ENCODE measurements at places on chromosomes 5 and 9.

- no peak for DNase-seq
These were observed 184.1 kb downstream of the CCDC192 start for GRCh38 chr5:127887282-127887681.

DNA sequence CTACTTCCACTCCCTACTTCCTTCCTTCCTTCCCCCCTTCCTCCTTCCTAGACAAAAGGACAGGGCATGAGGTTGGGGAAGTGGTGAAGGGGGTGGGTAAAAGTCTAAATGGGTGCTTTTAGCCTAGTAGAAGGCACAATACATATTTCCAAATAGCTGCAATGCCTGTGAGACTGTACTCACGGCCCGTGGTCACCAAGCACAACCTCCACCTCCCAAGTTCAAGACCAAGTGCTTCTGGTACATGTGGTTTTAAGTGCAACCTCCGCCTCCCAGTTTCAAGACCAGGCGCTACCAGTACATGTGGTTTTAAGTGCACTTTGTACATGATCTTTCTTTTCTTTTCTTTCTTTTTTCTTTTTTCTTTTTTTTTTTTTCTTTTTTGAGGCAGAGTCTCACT is 14.5 kb upstream of the NTNG2 start:
- DNase-seq = no peak

GRCh38 chr9:74001382-74001781 is 495.8 kb upstream of the RORB start:
- DNase-seq = no peak

DNA sequence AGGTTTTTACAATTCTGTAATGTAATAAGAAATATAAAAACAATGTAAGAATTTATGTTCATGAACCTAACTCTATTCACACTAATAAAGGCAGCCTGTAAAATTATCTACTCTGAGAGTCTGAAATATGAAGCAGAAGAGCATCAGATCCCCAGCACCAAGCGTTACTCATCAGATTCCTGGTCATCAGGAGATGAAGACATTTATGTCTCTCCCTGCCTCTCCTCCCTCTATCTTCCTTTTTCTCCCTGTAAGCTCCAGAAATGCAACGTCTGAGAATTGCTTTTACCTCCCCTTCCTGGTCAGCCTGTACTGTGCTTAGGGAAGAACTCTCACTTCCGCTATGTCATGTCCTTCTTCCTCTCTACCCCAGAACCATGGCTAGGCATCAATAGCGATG is 114.4 kb upstream of the SLIT3 start:
- DNase-seq = no peak

DNA sequence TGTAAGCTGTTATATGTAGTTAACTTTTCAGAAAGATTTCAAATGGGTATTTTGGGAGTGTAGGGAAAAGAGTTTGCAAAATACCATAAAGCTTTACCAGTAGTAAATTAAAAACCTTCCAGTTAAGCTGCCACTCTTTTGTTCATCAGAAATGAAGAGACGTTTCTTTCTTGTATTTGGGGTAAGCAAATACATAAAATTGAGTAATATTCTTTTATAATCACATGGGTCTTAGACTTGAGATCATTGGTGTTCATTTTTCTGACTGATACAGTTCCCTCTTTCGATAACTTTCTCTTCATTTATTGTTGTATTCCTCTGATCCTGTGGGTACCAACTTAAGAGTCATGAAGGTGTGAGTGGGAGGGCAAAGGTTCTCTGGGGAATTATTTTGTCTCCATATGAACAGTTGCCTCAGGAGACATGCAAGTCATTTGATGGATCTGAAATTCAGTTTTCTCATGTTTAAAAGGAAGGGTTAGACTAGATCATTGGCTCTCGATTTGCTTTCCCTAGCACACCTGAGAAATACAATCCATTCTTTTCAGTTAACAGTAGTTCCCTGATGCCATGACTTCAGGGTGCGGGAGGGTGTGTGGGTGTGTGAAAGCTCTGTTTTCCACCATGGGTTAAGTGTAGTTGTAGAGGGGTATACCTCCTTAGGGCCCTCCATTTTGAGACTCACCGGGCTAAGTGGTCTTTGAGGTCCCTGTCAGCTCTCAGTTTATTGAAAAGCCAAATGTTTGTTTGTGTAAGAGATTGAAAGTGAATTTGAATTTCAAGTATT is 47.7 kb downstream of the CNTRL start:
- DNase-seq = no peak

GRCh38 chr5:157177953-157178352 is 2.7 kb upstream of the ITK start:
- DNase-seq = no peak

DNA sequence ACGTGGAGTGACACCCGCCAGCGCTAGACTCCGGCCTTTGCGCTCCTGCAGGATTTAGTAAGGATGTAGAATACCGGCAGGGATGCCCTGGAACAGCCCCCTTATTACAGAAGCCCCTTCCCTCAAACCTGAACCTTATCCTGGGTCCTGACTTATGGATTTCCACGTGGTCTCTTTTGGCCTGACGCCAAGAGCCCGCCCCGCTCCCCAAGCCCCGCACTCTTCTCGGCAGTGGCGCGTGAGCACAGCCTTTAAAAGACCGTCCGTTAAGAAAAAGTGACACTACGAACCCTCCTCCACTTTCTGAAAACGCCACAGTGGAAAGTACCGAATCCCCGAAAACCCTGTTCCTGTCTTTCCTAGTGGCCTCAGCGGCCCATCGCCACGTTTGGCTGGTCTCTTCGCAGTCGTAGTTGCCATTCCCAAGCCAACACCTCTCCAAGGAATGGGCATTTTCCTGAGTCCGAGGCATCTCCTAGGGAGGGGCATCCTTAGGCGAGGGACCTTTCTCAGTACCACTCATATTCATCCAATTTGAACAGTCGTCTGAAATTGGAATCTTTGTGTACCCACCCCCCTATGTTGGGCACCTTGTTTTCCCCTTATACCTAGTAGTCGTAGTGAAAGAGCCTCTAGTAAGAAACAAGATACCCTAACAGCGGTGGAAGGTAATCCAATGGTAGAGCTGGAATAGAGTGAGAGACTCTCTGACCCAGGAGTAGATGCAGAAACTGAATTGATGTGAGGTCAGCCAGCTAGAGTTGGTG is 732 bp upstream of the MCIDAS start:
- no peak for DNase-seq

DNA sequence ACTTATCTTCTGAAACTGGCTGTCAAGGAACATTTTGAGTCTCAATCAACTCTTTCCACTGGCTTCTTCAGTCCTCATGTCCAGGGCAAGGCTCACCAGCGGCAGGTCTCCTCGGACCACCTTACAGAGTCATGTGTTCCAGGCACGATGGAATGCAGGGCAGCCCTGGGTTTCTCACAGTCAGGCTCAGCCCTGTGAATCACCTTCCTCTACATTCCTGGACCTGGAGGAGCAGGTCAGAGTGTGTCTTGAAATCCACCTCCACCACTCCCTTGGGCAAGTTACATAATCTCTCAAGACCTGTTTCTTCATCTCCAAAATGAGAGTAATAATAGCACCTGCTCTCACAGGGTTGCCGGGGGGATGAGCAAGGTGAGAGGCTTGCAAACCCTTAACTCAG is 16.0 kb downstream of the ENC1 start:
- DNase-seq = peak; percentile 95

DNA sequence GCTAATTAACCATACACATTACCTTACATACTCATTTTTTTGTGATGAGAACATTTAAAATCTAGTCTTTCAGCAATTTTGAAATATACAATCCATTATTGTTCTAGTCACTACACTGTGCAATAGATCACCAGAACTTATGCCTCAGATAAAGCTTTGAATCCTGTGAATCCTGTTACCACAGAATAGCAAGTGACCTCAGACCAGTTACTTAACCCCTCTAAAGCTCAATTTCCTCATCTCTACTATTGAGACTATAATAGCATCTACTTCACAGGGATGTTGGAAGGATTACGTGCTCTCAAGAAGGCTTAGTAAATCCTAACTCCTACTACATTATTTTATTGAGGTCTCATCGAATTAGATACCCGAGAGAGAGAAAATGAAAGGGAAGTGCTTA is 60.2 kb upstream of the PIP5K1B start:
- no peak for DNase-seq

DNA sequence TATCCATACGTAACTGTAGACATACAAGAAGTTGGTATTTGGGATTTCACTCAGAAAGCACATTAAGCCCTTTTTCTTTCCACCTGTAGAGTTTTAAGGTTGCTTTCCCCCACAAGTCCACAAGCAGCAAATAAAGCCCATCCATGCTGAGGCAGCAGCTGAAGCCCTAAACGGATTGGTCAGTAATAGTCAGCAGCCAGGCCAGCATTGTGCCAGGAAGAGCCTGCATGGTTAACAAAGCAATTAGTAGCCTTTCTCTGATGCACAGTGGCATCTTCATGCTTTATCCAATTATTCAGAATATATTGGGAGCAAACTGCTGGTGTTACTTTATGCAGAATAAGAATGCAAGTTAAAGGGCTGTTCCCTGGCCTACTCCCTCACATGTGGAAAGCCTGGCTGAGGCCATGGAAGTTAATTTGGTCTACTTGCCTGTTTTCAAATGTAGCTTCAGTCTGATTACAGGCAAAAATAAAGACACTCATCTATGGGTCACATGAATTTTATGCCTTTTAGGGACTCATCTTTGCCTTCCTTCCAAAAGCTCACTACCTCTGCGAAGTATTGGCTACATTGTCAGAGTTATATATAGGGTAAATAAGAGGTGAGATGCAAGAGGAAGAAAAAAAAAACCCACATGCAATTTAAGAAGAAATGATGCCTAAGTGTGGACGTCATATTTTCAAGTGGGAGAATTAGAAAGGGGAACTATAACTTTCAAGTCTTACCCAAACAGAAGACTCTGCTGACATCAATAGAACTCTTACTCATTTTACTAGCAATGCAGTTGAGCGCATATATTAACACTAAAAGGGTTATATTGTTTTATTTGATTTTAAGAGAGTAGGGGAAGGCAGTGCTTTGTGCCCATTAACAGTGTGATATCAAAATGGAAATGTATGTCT is 15.9 kb downstream of the EBF1 start:
- no peak for DNase-seq

DNA sequence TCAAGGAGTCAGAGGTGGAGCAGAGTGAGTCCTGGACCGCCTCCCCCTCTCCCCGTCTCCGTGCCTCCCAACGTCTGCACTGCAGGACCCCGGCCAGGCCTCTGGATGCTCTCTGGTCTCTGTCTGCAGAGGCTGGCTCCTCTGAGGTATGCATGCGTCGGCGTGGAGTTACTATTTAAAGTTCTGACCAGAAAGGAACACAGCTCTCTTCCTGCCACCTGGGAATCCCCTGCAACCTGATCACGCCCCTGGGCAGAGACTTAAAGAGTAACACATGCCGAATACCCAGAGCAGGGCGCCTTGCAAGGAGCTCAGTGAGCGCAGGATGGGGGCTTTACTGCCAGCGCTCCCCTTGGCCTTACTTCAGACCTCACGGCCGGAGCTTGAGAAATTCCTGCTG is 16.0 kb downstream of the ANXA6 start:
- DNase-seq = no peak

- no peak for DNase-seq
These were observed 35.3 kb upstream of the SPDL1 start for GRCh38 chr5:169548315-169548714.

DNA sequence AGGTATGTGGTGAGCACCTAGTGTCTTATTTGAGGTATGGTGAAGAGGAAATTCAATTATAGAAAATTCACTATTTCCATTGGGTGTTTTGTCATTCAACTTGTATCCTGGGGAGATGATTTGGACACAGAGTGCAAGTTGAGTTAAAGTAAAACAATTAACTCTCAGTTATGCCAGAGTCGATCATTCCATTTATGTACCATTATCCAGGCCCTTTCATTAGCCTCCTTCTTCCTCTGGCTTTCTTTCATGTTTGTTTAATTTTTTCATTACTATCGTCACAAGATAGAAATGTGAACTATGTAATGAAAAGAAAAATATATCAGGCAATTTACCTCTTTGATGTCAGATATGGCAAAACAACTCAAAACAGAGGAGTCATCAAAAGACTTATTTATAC is 1347.2 kb upstream of the NUDT12 start:
- no peak for DNase-seq

DNA sequence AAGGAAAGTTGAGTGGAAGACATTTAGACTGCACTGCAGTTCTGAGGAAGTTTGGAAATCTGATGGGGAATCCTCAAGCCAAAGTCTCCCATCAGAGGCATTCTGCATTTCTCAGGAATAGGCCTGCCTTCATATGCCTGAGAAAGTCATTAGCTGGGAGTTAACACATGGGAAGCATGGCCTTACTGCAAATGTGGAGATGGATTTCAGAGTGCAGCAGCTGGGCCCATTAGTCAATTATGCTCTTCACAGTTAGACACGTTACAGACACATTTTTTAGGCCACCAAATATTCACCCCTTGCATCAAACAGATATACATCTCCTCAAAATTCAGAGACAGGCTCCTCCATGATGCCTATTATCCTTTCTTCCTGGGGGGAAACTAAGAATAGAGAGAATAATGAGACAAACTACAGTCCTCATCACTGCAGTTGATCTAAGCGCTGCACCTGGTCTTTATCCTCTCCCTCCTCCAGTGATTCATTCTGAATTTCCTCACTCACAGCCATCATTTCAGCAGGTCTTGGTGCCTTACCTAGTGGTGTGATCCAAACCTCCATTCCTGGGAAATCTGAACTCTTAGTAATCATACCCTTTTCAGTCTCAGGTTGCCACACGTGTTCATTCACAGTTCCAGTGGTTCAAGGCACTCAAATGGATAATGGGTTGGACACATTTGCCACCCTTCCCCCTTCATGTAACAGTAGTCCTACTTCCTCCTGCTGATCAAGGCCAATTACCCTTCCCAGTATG is 47.9 kb upstream of the PPP2CA start:
- peak; percentile 27 for DNase-seq

DNA sequence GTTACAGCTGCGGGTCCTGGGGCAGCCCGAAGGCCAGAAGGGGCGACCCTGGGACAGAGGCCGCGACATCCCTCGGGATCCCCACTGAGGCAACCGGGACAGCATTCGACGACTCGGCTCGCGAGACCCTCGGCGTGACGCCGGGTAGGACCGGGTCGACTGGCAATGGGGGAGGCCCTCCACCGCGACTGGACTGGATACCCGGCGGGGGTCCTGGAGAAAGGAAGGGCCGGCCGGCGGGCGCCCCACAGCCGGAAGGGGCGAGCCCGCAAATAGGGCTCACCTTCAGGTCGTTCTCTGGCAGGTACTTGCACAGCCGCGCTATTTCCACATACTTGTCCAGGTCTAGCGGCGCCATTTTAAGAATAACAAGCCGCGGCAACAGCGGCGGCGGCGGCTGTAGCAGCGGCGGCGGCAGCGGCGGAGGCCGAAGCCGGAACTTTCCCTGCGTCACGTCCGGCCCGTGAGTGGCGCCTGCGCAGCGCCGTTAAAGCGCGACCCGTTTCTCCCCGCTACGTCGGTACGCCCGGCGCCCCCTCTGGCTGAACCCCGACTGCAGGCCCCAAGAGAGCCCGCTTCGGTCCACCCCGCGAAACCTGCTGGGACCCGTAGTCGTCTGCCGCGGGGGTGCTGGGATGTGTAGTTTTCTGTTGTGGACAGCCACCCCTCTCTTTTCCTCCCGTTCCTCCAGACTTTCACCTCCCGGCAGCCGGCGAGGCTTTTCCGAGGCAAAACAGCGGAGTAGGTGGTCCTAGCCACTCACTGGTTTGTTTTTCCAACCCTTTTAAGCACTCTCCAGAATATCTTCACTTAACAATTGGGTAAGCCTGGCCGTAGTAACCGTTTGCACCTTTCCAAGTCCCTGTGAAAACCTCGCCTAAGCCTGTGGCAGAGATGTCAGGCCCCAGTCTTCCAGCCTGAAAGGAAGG is at the start of gene PPP6C:
Gene PPP6C, minus strand, starts transcription at position 443 of the 929 bp plus-strand sequence. Its CDS starts 85 bp downstream, at position 358.
- peak; percentile 61 for DNase-seq

All from epithelial cell of prostate (primary cell).